ENCODE measurements at places on chromosomes 5 and 9.

DNA sequence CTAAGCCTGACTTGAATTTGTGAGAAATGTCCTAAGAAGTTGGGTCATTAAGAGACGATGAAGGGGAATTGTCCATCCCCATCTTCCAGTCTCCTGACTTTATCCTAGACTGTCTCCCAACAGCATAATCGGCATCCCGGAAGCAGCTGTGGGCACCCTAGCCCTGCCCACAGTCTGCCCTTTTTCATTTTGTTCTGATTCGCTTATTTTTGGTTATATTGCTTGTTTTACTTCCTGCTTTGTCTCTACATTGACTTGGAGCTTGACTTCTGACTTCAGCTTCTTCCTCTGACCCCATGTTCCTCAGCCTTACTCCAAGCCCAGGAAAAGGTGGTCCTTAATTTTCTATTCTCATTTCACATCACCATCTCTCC, 41.8 kb downstream of the UGCG start:
- no peak for DNase-seq

GRCh38 chr5:98458004-98458403, 315.5 kb upstream of the RGMB start:
- no peak for DNase-seq

- DNase-seq = no peak
Measured at GRCh38 chr9:33249087-33249658, 9.2 kb downstream of the SPINK4 start.

DNA sequence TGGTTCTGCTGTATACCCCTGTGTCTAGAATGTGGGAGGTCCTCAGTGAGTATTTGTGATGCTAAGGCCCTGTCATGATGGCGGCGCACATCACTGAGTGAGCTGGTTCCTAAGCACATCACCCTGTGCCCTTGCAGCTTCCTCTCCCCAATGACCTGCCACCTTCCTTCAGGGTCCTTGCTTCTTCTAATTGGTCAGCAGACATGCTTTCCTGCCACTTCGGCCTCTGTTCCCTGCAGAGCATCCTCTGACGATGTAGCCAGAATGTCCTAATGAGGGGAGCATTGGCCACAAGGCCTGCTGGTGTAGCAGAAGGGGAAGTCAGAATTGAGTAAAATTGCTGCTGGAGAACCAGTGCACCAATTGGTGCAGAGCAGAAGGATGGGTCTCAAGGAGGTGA, 31.1 kb upstream of the ANGPTL2 start:
- no peak for DNase-seq

- DNase-seq = no peak
Measured at GRCh38 chr9:100775912-100776311, 198.0 kb downstream of the CAVIN4 start.

GRCh38 chr9:28956116-28956880, 1383.0 kb upstream of the C9orf72 start:
- no peak for DNase-seq

GRCh38 chr5:64096771-64097170, 68.9 kb upstream of the RNF180 start:
- no peak for DNase-seq

DNA sequence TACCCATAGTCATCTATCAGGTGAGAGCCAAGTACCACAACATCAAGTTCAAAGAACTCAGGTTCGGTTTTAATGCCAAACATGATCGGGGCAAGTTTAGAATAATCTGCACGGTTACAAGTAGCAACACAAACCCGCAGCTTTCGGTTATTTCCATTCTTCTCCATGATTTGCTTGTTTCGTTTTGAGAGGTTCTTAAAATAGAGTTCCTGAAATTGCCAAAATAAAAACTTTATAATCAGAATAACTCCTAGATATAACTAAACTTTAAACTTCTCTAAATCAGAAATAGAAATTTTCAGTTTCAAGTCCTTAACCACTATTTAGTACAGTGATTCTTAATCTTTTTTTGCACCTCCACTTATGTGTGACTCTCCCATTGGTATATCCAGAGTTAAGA, 9.1 kb downstream of the GNE start:
- no peak for DNase-seq

DNA sequence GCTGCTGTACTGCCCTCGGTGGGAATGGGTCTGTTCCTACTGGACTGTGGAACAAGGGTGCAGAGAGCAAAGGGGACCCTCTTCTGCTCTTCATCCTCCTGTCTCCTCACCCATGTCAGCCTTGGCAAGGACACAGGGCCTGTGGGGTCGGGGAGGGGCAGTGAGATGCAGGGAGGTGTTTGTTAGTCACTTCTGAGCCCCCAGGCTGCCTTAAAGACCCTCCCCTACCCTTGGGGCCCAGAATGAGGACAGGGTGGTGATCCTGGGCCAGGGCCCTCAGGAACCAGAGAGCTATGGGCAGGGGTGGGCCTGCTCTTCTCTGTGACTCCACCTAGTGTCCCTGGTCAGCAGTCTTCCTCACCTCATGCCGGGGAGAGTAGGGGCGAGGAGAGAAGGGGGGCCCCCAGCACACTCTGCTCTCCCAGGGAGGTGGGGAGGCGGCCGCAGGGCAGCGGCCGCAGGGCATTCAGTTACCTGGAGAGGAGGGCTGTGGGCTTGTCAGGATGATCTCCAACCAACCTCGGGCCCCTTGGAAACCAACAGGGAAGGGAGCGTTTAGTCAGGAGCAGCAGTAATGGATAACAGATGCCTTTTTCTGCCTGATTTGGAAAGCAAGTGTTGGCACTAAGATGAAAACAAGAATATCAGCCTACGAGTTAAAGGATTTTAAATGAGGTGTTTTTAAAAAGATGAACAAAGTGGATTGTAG, 62.0 kb upstream of the GARNL3 start:
- no peak for DNase-seq

GRCh38 chr9:113223963-113224362, 2.6 kb downstream of the SLC31A1 start:
- DNase-seq = no peak

DNA sequence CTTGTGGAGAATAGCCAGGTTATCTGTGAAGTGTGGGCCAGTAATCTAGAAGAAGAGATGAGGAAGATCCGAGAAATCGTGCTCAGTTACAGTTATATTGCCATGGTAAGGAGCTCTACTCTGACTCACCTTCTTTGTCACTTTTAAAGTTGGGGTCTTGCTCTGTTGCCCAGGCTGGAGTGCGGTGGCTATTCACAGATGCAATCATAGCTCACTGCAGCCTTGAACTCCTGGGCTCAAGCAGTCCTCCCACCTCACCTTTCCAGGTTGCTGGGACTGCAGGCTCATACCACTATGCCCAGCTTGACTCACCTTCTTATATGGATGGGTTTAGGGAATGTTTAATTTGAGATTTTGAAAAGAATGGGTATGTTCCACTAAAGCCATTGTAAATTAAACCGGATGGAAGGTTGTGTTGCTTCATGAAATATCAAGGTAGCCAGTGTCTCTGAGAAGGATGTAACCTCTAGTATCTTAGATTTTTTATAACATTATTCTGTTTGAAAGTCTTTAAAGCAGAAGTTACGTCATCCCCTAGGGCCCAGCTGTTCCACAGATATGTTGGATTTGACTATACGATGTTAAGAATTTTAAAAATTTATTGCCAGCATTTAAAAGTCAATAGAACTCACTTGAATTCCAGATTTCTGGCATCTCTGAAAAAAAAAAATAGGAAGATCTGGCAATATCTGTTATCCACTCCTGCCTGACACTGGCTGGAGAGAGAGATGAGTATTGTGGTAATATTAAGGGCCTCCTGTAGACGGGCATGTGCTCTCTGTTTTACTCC, 5.1 kb downstream of the CNOT8 start:
- DNase-seq = no peak

DNA sequence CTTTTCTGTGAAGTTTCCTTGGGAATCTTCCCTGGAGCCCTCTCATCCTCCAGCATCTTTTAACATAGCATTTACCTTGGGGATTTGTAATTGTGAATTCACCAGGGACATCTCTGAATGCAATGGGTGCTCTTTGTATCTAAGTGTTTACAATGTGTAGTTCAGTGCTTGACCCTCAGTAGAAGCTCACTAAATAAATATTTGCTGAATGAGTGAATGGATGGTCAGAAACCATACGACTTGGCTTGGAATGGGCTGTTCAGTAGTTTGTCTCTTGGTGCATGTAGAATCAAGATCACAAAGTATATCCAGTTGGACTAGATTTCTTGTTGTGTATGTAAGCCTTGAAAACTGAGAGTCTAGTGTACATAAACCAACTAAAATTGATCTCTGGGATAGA, 81.8 kb upstream of the MEF2C start:
- DNase-seq = no peak

- no peak for DNase-seq
Measured at GRCh38 chr5:137506296-137506695, 7.2 kb upstream of the SPOCK1 start.

GRCh38 chr5:154076240-154076922, 37.6 kb downstream of the MFAP3 start:
- DNase-seq = no peak

GRCh38 chr5:135455876-135456237, 3.7 kb upstream of the TIFAB start:
- DNase-seq = no peak

DNA sequence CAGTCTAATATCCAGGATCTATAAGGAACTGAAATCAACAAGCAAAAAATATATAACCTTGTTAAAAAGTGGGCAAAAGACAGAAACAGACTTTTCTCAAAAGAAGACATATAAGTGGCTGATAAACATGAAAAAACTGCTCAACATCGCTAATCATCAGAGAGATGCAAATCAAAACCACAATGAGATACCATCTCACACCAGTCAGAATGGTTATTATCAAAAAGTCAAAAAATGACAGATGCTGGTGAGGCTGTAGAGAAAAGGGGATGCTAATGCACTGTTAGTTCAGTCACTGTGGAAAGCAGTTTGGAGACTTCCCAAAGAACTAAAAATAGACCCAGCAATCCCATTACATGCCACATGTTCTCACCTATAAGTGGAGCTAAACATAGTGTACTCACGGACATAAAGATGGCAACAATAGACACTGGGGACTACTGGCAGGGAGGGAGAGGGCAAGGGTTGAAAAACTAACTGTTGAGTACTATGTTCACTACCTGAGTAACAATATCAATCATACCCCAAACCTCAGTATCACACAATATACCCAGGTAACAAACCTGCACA, 11.7 kb upstream of the TSSK1B start:
- no peak for DNase-seq

GRCh38 chr9:92293075-92293354, 482 bp downstream of the IARS1 start:
- DNase-seq = no peak

DNA sequence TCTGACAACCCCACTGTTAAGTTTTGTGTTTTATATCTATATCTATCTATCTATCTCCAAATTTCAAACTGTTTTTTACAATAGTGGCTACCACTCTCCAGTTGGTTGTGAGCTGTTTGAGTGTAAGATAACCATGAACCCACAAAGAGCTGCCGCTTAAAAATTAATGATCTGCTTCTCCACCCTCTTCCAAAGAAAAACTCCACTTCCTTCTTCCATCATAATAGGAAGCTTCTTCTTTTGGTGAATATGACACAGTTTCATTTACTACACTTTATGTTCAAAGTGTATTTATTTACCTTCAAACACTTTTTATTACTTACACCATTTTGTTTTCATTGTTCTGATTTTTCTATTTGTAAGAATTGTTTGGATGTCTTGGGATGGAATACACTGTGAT, 37.9 kb downstream of the SPZ1 start:
- DNase-seq = no peak

- DNase-seq = no peak
Measured at GRCh38 chr9:4292781-4293180, 7.1 kb downstream of the GLIS3 start.

DNA sequence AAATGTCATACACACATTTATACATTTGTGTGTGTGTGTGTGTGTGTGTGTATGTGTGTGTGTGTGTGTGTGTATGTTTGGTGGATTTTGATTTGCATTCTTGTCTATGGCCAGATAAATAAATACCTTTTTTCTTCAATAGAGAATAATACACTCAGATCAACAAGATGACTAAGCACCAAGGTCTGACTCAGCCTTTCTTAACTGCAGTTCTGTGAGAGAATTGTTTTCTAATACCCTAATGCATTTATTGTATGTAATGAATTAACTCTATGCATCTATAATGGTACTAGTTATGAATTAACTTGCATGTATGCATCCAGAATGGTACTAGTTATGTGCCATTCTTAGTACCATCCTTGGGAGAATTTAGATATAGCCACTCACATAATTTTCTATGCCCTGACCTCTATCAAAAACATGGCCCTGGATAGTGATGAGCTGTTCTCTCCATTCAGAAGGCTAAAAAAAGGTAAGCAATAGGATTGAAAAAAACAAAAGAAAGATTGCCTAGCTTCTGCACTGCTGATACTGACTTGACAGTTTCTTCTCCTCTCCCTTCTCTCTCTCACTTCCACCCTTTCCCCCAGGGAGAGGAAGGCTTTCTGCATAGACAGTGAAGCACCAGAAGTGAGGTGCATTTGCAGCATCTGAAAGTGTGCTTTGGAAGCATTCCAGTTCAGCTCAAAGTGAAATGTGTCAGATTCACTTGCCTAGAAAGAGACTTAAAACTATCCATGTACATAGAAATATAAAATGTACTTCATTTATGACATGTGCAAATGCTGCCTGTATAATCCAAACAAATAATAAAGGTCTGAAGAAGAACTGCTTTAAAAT, 55.1 kb upstream of the CCDC112 start:
- DNase-seq = peak; percentile 3

DNA sequence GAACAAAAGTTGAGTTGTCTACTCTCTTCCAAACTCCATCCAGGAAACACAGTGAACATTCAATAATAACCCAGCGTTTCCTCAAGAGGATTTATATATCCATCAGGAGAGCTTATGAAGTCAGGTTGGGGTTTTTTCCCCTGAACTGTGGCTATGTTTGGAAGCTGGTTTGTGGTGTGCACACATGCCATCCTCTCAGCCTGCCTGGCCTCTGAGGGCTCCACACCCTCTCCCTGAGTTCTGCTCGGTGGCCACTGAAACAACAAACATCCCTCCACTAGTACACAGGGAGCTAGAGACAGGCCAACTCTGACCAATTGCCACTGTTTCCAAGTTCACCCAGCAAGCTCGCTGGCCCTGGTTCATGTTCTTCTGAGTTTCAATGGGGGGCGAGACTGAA, 35.7 kb downstream of the SMIM23 start:
- no peak for DNase-seq

DNA sequence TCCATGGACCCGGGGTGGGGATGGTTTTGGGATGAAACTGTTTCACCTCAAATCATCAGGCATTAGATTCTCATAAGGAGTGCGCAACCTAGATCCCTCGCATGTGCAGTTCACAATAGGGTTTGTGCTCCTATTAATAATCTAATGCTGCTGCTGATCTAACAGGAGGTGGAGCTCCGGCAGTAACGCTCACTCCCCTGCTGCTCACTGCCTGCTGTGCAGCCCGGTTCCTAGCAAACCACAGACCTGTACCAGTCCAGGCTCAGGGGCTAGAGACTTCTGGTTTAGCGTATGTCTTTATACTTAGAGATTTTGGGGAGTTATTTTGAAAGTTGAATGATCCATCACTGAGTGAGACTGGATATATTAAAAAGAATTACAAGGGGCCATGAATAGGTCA, 50.2 kb downstream of the RICTOR start:
- DNase-seq = no peak

GRCh38 chr5:59532979-59533729, 360.4 kb downstream of the PDE4D start:
- DNase-seq = no peak

- DNase-seq = no peak
Measured at GRCh38 chr5:959581-960531, 48.7 kb upstream of the NKD2 start.

GRCh38 chr9:129058965-129059795, 21.7 kb upstream of the DOLPP1 start:
- DNase-seq = no peak

Measured in caudate nucleus (tissue), 63 donors.